ENCODE measurements at places on chromosomes 3 and 15. TPM values are rescaled to one million over a fixed set of nuclear protein-coding genes. Genes with fewer than 3 reads are reported as not detected.

TIMP4 gene
- polyA plus RNA-seq = 21.4 TPM

MRAS gene
- polyA plus RNA-seq = 24.3 TPM

LTK gene
- polyA plus RNA-seq = 6.2 TPM

C3orf85 gene
- polyA plus RNA-seq = not detected

LTF gene
- not detected for polyA plus RNA-seq

MEX3B gene
- 3.7 TPM for polyA plus RNA-seq

SLC28A2 gene
- polyA plus RNA-seq = not detected

CNTN4 gene
- 49.9 TPM for polyA plus RNA-seq
